Left lung (tissue), 14 donors: ENCODE measurements at places on chromosomes 7 and 10. TPM values are rescaled to one million over a fixed set of nuclear protein-coding genes. Genes with fewer than 3 reads are reported as not detected.

LIPA gene
- 60.7 TPM for polyA plus RNA-seq

DNA sequence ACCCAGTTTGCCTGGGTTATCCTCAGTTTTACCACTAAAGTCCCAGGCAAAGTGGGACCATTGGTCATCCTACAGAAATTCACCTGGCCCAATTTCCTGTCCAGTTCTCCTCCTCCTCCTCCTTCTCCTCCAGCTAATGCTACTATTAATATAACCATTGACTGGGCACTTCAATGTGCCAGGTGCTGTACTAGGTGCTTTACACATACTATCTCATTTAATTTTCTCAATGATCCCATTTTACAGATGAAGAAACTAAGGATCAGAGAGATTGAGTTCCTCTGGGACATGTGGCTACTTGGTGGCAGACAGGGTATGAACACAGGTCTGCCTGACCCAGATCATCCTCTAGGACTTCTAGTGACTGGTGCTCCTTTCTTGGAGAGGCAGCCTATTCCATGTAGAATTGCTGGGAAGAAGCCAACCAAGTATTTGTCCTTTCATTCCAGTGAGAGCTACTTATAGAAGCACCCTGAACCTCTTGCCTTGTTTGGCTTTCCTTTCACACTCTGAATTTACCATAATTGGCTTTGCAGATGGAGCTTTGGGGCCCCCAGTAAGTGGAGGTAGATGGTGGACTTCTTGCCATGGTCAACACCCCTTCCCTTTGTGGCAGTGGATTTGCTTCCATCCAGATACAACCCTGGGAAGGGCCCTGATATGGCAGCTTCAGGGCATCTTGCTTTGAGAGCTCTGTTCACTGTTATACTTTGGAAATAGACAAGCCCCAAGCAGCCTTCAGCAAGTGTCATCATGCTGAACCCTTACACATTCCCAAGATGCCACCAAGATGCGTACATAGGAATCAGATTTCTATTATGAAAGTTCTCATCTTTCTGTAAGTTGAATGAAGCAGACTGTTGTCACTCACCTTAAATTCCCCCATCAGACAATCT lies 78.7 kb downstream of the MYOF start:
- DNase-seq = no peak

- DNase-seq = no peak
Measured at GRCh38 chr10:127195571-127196281, 665 bp downstream of the INSYN2A start.

PBLD gene
- polyA plus RNA-seq = 15.1 TPM

- no peak for DNase-seq
Measured at GRCh38 chr7:116128139-116128538, 82.2 kb upstream of the TES start.

- no peak for DNase-seq
Measured at GRCh38 chr7:100109521-100110163, 8.2 kb downstream of the AP4M1 start.

GRCh38 chr7:83708531-83708930 lies 59.6 kb upstream of the SEMA3E start:
- no peak for DNase-seq

CARD11 gene
- polyA plus RNA-seq = 3.1 TPM

GRCh38 chr10:44022203-44022602 lies 362.7 kb downstream of the CXCL12 start:
- no peak for DNase-seq

DNA sequence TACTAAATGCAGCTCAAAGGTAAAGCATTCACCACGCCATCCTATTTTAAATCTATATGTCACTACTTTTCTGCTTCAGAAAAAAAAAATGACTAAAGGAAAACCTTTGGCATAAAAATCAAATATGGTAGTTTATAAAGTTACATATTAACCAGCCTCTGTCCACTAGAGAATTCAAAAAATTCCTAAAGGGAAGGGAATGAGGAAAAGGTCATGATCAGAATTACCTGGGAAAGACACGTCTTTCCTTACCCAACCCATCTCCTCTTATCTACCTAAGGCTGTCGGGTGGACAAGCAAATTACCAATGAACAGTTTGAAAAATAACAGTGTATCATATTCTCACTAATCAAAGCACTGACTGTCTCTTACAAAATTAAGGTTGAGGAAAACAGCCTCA lies 100.7 kb upstream of the TMEM106B start:
- DNase-seq = no peak

GRCh38 chr7:141370178-141370577 lies 181.0 kb upstream of the AGK start:
- DNase-seq = no peak

DNA sequence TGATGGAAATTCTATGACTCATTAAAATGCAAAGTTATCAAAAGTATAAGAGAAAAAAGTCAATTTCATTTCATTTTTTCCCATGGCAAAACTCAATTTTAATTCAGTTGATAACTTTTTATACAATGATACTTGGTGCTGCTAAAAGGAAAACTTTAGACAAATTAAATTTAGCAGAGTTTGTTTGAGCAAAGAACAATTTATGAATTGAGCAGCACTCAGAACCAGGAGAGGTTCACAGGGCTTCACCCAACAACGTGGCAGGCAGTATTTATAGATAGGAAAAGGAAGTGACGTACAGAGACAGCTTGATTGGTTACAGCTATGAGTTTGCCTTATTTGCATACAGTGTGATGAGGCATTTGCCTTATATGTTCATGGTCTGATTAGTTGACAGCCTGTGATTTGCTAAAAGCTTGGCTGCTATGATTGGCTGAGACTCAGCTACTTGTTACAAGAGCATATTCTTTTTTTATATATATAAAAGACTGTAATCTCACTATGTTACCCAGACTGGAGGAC lies 157.2 kb upstream of the CELF2 start:
- DNase-seq = no peak

DNA sequence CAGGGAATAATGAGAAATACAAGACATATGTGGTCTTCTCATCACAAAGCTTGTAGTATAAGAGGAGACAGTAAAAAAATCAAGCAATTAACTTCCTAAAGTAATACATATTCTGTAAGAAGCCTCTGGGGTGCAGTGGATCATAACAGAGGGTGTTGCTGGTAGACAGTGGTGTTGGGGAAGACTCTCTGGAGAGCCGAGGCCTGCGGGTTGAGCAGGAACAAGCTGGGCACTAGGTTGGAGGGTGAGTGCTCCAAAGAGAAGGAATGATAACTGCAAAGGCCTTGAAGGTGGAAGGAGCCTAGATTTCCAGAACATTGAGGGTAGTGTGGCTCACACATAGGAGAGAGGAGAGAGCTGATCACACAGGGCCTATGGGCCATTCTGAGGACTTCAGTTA lies 1.5 kb downstream of the GIMAP4 start:
- DNase-seq = no peak

- no peak for DNase-seq
Measured at GRCh38 chr10:132549371-132549770, 11.8 kb downstream of the INPP5A start.

GRCh38 chr10:49688261-49688846 lies 8.9 kb downstream of the C10orf53 start:
- DNase-seq = no peak

- DNase-seq = no peak
Measured at GRCh38 chr10:60186315-60187071, 203.2 kb downstream of the ANK3 start.

DNA sequence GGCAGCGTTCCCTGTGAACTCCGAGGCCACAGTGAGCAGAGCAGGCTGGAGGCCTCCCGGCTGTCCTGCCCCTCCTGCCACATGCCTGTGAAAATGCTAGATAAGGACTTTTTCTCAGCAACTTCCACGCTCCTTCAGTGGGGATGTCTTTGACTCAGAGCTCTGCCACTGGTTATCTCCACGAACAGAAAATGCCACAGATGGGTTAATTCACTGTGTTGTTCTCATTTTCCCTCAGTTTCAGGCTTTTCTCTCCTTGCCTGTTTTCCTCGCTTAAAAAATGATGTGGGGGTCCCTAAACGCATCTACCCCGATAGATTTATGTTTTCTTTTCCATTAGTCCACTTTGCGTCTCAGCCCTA lies 51.3 kb downstream of the IKZF1 start:
- DNase-seq = no peak

AOAH gene
- 7.8 TPM for polyA plus RNA-seq

DNA sequence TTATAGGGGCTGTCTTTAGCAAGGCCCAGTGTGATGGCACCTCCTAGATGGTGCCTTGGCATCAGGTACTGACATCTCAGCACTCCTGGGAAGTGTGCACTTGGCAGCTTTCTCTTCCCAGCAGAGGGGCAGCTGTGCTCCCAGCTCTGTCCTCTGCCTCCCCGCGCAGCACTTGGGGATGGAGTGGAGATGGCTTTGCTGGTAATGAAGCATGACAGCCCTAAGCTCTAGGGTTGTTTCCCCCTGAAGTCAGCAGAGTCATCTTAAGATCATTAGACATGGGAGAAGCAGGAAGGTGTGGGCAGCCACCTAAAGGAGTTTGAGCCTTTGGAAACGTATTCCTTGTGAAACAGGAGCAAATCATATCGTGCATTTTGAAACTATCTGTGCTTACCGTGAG lies 46.7 kb downstream of the HTRA1 start:
- no peak for DNase-seq

ASL gene
- 36.3 TPM for polyA plus RNA-seq

GPR26 gene
- polyA plus RNA-seq = not detected

DNA sequence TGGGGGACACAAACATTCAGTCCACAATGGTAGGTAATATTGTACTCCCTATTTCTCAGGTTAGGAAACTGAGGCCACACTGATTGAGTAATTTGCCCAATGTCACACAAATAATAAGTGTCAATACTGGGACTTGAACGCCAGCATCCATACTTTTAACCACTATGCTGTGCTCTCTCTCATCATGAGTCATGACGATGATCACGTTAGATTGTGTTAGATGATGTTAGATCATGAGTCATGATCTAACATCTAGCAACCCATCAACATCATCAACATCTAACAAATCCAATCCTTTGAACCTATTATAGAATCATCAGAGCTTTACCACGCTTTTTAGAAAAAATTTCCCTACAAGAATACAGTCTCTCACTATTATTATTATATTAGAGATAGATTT lies 28.1 kb upstream of the HERPUD2 start:
- no peak for DNase-seq

- no peak for DNase-seq
Measured at GRCh38 chr10:78843495-78843894, 225.3 kb upstream of the ZMIZ1 start.

GGCT gene
- polyA plus RNA-seq = 65.5 TPM
